ENCODE measurements at places on chromosomes 2 and 18.

DNA sequence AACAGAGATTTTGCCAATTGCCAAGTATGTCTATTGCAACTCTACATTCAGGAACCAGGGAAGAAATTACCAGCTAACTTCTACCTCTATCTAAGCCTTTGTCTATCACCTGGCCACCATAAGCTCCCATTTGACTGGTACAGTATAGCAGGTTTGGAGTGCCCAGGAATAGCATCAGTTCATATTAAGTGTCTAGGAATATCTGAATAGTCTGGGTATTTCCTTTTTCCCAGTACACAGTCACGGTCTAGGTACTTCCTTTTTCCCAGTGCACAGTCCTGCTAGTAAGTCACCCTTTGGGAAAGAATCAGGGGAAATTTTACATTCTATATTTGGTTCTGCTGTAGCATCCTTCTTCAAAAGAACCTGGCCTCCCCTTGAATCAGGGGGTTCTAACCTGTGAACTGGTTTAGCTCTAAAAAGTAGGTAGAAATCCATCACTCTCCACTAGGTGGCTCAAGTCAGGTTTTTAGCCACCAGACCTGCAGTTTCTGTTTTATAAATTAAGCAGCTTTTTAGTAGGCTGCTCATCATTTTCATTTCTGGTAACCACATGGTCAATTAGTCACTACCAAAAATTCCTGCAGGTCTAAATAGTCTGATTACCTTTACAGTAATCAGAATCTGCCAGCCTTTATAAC is 49.3 kb upstream of the DNAJC10 start:
- DNase-seq, result peak; percentile 36

- DNase-seq, result no peak
These were observed 428.6 kb downstream of the ERBB4 start for GRCh38 chr2:212109792-212110680.

GRCh38 chr18:13611142-13611600 is 115.2 kb downstream of the FAM210A start:
- no peak for DNase-seq

GRCh38 chr2:104794441-104794840 is 59.5 kb upstream of the POU3F3 start:
- no peak for DNase-seq

DNA sequence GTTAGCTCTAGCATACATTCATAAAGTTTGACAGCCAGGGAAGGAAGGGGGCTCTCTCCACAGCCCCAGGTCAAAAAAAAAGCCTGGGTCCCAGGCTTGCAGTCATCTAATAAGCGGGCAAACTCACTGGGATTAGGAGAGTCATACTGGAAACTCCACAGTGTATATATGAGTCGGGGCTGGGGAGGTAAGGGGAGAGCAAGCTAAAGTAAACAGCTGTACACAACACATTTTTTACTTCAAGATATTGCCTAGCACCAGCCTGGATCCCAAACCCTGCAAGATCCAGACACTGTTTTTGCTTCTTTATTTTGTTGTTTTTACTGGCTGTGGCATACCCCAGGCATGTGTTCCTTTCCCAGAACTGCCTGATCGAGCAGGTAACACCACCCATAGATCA is 291.3 kb upstream of the TANK start:
- no peak for DNase-seq

- DNase-seq, result no peak
These were observed at the start of gene HOXD8 for GRCh38 chr2:176128982-176129796. Gene HOXD8 (plus strand): TSS chr2:176129705. CDS start chr2:176130367, 662 bp downstream.

- DNase-seq, result no peak
These were observed 149.3 kb downstream of the FAM124B start for GRCh38 chr2:224252631-224253030.

Measured in NB4 (cell line).